ENCODE measurements at places on chromosomes 2 and 18.

DNA sequence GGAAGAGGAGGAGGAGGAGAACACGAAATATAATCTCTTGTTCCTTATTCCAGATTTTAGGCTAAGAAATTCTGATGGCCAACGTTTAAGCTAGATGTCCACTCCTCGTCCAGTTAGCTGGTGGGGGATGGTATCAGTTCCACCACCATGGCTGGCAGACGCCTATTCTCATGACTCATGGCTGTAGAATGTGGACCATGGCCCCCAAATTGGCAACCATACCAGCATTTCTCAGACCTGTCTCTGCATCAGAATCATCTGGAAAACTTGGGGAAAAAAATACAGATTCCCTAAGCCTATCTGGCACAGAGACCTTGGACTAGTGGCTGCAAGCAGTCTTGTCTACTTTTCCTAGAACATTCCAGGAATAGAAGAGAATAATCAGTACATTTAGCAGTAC lies 267.7 kb upstream of the SIX2 start:
- no peak for DNase-seq

- DNase-seq: no peak
Measured at GRCh38 chr2:19667536-19667949, 234.2 kb downstream of the TTC32 start.

GRCh38 chr2:142843731-142844130 lies 33.7 kb upstream of the KYNU start:
- DNase-seq: no peak

- no peak for DNase-seq
Measured at GRCh38 chr2:65934992-65935629, 499.8 kb upstream of the MEIS1 start.

DNA sequence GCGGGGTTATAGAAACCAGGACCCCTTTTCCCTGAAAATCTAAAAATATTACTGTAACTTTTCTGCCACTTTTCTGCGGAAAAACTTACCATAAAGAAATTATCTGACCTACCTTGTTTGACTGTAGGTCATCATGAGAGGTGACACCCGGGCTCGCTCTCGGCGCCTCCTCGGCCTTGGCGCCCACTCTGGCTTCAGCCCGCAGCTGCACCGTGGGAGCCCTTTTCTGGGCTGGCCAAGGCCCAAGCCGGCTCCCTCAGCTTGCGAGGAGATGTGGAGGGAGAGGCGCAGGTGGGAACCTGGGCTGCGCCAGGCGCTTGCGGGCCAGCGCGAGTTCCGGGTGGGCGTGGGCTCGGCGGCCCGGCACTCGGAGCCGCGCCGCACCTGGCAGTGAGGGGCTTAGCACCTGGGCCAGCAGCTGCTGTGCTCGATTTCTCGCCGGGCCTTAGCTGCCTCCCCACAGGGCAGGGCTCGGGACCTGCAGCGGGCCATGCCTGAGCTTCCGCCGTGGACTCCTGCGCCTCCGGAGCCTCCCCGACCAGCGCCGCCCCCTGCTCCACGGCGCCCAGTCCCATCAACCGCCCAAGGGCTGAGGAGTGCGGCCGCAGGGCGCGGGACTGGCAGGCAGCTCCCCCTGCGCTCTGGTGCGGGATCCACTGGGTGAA lies 107.7 kb upstream of the DNAJC10 start:
- no peak for DNase-seq

GRCh38 chr2:223725494-223725893 lies 111.9 kb downstream of the AP1S3 start:
- peak; percentile 72 for DNase-seq

GRCh38 chr2:44230378-44230777 lies 44.9 kb upstream of the SLC3A1 start:
- no peak for DNase-seq

- no peak for DNase-seq
Measured at GRCh38 chr2:129379411-129379810, 600.1 kb upstream of the RAB6C start.

DNA sequence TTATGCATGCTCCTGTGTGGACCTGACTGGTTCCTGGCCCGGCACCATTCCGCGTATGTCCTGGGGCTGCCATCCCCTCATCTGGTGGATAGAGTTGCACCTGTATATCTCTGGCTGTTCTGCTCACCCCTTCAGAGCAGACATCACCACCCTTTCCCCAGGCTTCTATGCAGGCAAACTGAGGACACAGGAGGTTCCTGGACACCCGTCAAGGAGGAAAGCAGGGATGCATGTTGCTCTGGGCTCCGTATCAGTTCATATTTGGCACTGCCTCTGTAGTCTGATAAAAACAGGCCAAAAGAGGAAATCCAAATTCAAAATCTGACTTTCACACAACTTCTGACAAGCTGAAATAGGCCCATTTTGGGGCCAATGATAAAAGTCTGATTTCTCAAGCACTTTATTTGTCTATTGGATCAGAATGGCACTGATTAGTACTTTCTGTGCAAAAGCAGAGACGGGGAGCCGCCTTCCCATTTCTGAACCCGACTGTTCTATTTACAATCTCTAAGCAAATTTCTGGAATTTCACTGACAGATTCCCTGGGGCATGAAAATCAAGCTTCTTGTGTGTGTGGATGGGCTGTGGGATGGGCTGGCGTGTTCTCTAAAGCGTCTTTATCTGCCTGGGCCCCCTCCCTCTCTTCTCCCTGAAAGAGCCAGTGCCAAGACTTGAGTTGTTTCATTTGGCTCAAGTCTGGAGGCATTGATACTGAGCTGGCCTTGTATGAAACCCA lies 96.9 kb downstream of the SETBP1 start:
- DNase-seq: no peak

DNA sequence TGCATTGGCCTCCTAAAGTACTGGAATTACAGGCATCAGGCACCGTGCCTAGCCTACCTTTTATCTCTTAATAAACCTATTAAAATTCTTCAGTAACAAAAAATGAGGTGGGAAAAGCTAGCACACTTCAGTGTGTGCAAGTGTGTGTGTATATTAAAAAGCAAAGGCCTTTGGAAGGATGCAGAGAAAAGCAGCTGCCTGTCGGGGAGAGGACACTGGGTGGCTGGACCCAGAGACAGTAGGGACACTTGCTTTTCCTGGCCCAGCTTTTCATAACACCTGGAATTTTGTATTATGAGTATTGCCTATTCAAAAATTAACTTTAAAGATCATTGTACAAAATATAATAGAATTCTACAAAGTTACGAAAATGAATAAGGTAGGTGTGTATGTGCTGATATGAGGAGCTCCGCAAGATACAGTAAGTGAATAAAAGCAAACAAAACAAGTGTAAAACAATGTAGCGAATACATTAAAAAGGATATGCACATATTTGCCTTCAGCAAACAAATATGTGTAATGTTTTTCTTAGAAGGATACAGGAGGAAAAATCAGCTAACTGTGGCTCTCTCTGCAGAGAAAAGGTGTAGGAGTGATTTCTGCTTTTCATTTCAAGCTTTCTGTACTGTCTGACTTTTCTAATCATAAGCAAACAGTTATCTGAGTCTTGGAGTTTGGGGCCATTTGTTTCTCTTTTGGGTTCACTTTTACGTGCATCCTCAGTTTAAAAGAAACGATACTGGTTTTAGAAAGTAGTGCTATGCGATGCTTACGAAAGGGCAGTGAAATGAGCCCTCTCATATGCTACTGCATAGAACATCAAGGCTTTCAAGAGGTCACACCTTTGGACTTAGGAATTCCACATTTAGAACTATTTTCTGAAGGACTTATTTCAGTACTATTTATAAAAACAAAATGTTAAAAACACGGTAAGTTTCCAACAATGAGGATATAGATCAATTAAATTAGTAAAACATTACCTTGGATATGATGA lies 70.8 kb downstream of the USP40 start:
- no peak for DNase-seq

DNA sequence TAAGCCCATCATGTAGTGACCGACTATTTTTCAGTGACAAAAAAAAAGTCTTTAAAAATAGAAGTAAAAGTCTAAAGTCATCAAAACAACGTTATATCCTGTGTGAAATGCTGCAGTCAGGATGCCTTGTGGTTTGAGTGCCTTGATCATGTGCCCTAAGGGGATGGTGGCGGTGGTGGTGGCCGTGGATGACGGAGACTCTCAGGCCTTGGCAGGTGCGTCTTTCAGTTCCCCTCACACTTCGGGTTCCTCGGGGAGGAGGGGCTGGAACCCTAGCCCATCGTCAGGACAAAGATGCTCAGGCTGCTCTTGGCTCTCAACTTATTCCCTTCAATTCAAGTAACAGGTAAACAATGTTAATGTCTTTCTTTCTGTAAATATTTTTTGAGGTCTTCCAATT lies at the start of gene CD28:
Gene CD28 (plus strand): TSS at position 237 of the 400 bp plus-strand sequence. CDS start 58 bp downstream, at position 295.
- DNase-seq: no peak

DNA sequence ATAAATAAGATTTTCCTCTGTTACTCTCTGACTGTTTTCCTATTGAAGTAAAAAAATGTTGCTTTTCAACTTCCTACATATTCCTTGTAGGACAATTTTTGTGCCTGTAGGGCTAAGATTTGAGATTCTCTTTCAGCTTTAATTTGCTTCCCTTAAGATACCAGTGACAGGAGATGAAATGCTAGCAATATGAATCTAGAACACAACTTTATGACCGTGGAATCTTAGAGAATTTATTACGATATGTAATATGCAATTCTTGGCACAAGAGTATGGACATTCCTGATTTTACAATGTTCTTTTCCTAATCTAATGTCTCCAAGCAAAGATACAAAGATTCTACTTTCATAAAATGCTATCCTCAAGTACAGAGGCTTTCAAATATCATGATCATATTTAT lies 180.9 kb downstream of the KCNE4 start:
- no peak for DNase-seq

DNA sequence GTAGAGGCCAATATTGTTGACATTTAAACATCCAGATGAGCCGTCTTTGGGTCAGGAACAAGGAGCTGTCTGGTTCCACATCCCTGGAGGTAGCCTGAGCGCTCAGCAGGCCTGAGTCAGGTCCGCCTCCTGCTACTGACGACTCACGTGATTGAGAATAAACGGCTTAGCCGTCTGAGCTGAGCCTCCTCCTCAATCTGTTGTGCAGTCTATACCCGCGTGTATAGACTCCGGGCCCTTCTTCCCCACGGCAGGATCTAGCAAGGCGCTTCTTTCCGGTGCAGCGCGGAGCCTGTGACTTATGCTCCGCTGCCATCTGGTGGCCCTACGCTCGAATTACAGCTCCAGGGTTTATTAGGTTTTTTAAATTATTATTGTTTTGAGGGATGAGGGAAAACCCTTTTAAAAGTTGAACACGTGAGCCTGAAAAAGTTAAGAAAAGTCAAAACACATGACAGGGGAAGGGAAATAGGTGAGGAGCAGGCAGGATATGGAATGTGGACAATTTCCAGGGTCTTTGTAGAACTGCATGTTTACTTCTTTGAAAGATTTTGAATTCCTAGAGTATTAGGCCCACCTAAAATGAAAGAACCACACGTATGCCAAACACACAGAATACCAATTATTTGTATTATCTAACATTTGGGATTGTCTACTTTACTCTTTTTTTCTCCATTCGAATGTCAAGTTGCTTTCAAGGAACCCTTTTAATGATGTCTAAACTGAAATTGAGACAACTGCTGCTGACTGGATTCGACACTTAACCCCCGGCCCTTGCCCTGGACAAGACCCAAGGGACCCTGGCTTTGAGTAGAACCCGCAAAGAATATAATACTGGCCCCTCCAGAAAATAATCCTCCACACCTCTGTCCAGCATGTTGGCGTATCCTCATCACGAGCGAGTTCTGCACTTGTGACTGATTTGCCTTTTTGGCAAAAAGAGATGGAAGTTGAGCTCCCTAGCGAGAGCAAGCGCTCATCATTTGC lies 112.4 kb upstream of the ZNF236 start:
- DNase-seq: peak; percentile 65

DNA sequence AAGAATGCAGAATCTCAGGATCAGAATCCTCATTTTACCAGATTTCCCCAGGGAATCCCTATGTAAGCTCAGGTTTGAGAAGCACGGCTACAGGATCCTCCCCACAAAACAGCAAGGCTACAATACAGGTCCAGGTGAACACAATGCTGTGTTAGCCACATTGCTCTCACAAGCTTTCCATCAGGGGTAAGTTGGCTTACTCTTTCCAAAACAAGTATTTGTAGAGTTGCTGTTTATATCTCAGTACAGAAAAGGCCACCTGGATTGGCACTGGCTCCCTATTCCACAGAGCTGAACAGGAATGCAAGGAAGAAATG lies 11.0 kb downstream of the SPRED2 start:
- DNase-seq: no peak

GRCh38 chr18:3675446-3675845 lies 225.5 kb downstream of the TGIF1 start:
- no peak for DNase-seq

DNA sequence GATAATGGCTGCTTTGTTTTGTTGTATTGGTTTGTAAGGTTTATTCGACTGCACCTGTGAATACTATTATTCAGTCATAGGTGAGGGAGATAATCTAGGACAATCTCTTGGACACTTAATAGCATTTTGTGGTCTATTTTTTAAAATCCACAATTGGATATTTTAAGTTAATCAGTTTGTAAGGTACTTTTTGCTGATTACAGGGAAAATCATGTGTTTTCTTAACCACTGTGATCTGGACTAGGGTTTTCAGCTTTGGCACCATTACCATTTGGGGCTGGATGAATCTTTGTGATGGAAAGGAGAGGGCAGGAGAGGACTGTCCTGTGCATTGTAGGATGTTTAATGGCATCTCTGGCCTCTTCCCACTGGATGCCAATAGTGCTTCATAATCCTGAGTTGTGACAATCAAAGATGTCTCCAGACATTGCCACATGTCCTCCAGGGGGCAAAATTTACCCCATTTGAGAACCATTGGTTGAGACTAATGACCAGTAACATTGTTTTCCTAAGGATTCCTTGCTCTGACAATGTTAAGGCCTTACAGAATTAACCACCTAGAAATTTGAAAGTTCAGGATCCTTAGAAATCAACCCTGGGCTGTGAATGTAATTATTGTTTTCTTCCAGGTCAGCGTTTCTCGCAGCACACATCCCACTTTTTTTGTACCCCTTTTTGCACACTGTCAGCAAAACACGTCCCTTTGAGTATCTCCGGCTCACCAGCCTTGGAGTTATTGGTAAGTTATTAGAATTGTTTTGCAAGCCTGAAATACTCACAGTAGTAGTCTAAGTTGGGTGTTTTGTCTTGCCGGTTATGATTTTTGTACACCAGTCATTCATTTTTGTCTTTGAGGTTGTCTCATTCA lies 15.6 kb downstream of the CNOT9 start:
- DNase-seq: peak; percentile 18

GRCh38 chr2:42060028-42060427 lies 12.2 kb downstream of the PKDCC start:
- DNase-seq: no peak

DNA sequence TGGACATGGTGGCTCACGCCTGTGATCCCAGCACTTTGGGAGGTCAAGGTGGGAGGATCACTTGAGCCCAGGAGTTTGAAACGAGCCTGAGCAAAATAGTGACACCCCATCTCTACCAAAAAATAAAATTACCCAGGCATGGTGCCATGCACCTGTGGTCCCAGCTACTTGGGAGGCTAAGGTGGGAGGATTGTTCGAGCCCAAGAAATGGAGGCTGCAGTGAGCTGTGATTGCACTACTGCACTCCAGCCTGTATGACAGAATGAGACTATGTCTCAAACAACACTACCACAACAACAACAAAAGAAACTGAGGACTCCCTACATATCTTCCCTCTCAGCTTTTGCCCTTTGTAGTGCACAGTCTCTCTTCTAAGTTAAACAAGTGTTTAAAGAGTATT lies 53.3 kb upstream of the UPP2 start:
- no peak for DNase-seq

GRCh38 chr2:104901037-104901881 lies 47.3 kb downstream of the POU3F3 start:
- DNase-seq: no peak

GRCh38 chr2:232957657-232958090 lies 55.4 kb downstream of the NGEF start:
- DNase-seq: no peak

- DNase-seq: no peak
Measured at GRCh38 chr18:36350839-36351469, 53.4 kb downstream of the FHOD3 start.

Data from endothelial cell (in vitro differentiated cells).